ENCODE measurements at places on chromosomes 11 and 22.
A peak's percentile ranks its signal among the peaks of the same experiment; 100 is the strongest.

DNA sequence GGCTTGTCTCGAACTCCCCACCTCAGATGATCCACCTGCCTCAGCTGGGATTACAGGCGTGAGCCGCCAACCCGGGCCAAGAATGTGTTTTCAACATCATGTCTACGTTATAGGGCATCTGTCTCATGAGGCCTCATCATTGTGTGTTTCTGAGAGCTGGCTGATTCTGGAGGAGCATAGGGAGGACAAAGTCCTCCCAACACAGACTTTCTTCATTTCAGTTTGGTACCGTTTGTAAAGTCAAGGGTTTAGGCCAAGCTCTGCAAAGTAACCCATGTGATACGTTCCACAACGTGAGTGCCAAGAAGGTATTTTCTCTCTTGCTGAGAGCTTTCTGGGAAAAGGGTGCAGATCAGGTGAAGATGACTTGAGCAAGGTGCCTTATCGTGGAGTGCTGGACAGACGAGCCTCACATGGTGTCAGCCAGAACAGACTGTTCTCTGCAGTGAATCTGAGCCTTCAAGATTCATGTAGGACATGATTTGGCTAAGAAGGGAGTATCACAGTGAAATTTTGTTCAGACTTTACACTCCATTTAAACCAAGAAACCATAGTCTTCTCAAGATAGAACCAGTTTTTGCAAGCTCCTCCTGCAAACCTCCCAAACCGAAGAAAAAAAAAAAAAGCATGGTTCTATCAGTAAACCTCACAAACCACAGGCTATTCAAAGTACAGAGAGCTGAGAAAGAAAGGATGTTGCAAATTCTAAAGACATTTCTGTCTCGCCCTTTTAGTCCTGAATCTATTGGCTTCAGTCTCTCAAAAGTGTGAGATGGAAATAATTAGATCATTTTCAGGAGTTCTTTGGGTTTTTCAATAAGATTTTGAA lies 71.7 kb downstream of the DBX1 start:
- H3K4me1 ChIP-seq = peaks cover 18% of the 10 kb centered on the region
- no peaks in the 10 kb centered on the region for H3K27me3 ChIP-seq
- H3K4me3 ChIP-seq = no peak overlapping the region
- DNase-seq = no peak
- H3K36me3 ChIP-seq = peaks cover 50% of the 10 kb centered on the region

GRCh38 chr11:133153031-133153430 lies 379.3 kb downstream of the OPCML start:
- H3K27ac ChIP-seq = no peak overlapping the region
- H3K4me1 ChIP-seq = no peaks in the 10 kb centered on the region
- H3K36me3 ChIP-seq = no peaks in the 10 kb centered on the region
- no peak for DNase-seq

DNA sequence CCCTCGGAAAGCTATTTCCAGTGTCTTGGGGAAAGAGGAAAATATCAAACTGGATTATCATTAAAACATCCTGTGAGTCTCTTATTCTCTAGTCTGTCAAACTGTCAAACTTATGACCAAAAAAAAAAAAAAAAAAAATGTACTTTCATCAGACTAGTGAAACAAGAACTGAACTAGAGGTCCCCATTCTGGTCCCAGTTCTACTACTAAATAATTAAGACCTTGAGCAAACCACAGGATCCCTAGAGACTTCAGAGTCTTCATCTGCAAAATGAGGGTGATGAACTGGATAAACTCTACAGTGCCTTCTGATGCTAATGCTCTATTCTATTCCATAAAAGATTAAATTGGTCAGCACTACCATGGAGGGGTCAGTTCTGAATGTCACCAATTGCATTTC lies 105.8 kb downstream of the SERGEF start:
- DNase-seq = no peak
- H3K27me3 ChIP-seq = no peaks in the 10 kb centered on the region
- H3K4me1 ChIP-seq = no peaks in the 10 kb centered on the region
- no peak overlapping the region for H3K27ac ChIP-seq

- H3K36me3 ChIP-seq = peaks cover 13% of the 10 kb centered on the region
- DNase-seq = no peak
- no peaks in the 10 kb centered on the region for H3K27me3 ChIP-seq
- H3K27ac ChIP-seq = peak overlapping the region; percentile 98
- H3K4me1 ChIP-seq = peaks cover 17% of the 10 kb centered on the region
- peak overlapping the region; percentile 86 for H3K4me3 ChIP-seq
These were observed 1.6 kb downstream of the TCP11L1 start for GRCh38 chr11:33040862-33041453.

DNA sequence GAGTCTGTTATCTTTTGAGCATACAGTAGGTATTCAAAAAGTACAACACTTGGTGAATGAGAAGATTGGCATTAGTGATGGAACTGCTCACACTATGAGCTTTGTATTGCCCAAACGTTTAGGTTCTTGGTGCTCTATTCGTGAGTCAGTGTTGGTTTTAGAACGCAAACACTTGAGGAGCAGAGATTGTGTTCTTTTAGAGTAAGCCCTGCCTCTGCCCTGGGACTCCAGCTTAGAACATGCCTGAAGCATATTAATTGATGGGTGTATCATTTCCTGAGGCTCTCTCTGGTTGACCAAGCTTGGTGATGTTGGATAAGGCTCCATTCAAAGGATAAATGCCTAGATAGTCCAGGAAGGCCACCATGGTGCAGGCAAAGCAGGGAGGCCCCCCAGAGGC lies 10.9 kb downstream of the MTNR1B start:
- no peak for DNase-seq
- H3K4me3 ChIP-seq = no peak overlapping the region
- no peaks in the 10 kb centered on the region for H3K27me3 ChIP-seq
- H3K27ac ChIP-seq = no peak overlapping the region
- H3K4me1 ChIP-seq = no peaks in the 10 kb centered on the region

Measured in right atrium auricular region (tissue), 2 donors.